ENCODE measurements at places on chromosomes 6 and 20. TPM values are rescaled to one million over a fixed set of nuclear protein-coding genes. Genes with fewer than 3 reads are reported as not detected.

GRCh38 chr6:168169624-168170023 is 90.6 kb upstream of the FRMD1 start:
- peaks cover 32% of the 10 kb centered on the region for H3K27me3 ChIP-seq
- no peak for DNase-seq

GRCh38 chr20:40655451-40655850 is 33.6 kb downstream of the MAFB start:
- H3K36me3 ChIP-seq: no peaks in the 10 kb centered on the region
- H3K27ac ChIP-seq: no peak overlapping the region
- H3K4me3 ChIP-seq: no peak overlapping the region
- no peaks in the 10 kb centered on the region for H3K4me1 ChIP-seq
- peaks cover 18% of the 10 kb centered on the region for H3K27me3 ChIP-seq

- no peak overlapping the region for H3K4me3 ChIP-seq
- no peak overlapping the region for H3K27ac ChIP-seq
- no peaks in the 10 kb centered on the region for H3K27me3 ChIP-seq
- H3K36me3 ChIP-seq: no peaks in the 10 kb centered on the region
Measured at GRCh38 chr6:168518867-168519266, 77.9 kb downstream of the SMOC2 start.

DNA sequence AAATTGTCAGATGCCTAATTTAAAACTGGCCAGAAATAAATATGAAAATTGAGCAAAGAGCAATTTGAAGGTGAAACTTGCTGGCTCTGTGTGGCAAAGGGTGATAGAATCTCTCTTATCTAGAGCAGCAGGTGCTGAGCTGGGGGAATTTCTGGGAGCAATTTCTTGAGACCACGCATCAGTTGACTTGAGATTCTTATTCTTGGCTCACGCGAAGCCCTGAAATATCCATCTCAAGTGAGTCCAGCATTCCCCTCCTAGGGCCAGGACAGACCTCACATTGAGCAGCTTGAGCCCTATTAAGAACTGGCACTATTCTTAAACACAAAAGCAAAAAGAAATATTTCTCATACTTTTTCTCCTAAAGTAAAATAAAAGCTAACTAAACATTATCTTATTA is 66.3 kb downstream of the MAP7 start:
- H3K4me3 ChIP-seq: no peak overlapping the region
- H3K36me3 ChIP-seq: no peaks in the 10 kb centered on the region
- no peaks in the 10 kb centered on the region for H3K27me3 ChIP-seq
- no peaks in the 10 kb centered on the region for H3K4me1 ChIP-seq

GRCh38 chr6:115363379-115363778 is 697.3 kb downstream of the FRK start:
- H3K4me1 ChIP-seq: no peaks in the 10 kb centered on the region
- H3K4me3 ChIP-seq: no peak overlapping the region
- H3K27me3 ChIP-seq: no peaks in the 10 kb centered on the region
- DNase-seq: no peak

The OOEP gene
- not detected for total RNA-seq

The TOX2 gene
- total RNA-seq: 1.7 TPM
